ENCODE measurements at places on chromosomes 7 and 10. TPM values are rescaled to one million over a fixed set of nuclear protein-coding genes. Genes with fewer than 3 reads are reported as not detected.

GRCh38 chr10:132302421-132303310 is 5.1 kb downstream of the STK32C start:
- H3K4me3 ChIP-seq, result no peak overlapping the region
- no peak for DNase-seq
- no peak overlapping the region for H3K27ac ChIP-seq
- peaks cover 10% of the 10 kb centered on the region for H3K4me1 ChIP-seq
- no peaks in the 10 kb centered on the region for H3K36me3 ChIP-seq

The FAM107B gene
- total RNA-seq, result 103 TPM

DNA sequence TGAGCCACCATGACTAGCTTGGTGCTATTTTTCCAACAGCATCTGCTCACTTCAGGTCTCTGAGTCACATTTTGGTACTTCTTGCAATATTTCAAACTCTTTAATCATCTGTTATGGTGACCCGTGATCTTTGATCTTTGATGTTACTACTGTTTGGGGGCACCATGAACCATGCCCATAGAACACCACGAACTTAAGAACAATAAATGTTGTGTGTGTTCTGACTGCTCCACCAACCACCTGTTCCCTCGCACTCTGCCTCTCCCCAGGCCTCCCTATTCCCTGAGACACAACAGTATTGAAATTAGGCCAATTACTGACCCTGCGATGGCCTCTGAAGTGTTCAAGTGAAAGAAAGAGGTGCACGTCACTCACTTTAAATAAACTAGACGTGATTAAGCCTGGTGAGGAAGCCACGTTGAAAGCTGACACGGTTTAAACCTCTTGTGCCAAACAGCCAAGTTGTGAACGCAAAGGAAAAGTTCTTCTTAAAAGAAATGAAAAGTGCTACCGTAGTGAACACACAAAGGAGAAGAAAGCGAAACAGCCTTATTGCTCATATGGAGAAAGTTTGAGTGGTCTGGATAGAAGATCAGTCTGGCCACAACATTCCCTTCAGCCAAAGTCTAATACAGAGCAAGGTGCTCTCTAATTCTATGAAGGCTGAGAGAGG is 27.2 kb upstream of the ATP6V0A4 start:
- peaks cover 9% of the 10 kb centered on the region for H3K27me3 ChIP-seq
- DNase-seq, result no peak
- no peaks in the 10 kb centered on the region for H3K36me3 ChIP-seq

DNA sequence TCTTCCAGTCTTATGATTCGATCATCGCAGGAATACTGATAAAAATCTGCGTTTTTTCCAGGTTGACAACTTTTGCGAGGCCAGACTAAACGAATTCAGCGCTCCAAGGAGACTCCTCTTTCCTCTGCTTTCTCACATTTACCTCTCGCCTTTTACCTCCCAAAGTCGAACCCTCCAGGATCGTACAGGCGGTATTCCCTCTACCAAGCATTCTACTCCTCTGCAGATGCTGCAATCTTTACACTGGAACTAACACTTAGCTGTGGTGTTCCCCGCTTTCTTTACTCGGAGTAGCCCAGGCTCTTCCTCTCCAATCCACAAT is 449 bp downstream of the NUDT5 start:
- peak overlapping the region; percentile 99 for H3K27ac ChIP-seq
- H3K36me3 ChIP-seq, result peaks cover 43% of the 10 kb centered on the region
- peaks cover 44% of the 10 kb centered on the region for H3K4me1 ChIP-seq
- H3K27me3 ChIP-seq, result no peaks in the 10 kb centered on the region

The MAT1A gene
- total RNA-seq, result not detected

DNA sequence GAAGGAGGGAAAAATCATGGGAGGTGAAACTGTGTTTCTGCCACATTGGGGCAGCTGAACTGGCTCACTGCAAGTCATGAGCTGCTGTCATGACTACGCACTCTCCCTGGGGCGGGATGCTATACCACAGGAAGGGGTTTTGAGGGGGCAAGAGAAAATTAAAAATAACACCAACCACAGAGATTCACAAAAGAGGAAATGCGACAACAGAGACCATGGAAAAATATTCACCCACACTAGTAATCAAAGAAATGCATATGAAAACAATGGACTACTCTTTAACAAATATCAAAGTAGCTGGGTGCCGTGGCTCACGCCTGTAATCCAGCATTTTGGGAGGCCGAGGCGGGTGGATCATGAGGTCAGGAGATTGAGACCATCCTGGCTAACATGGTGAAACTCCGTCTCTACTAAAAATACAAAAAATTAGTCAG is 65.2 kb upstream of the TM9SF3 start:
- peaks cover 38% of the 10 kb centered on the region for H3K4me1 ChIP-seq
- DNase-seq, result peak; percentile 72
- peak overlapping the region; percentile 64 for H3K4me3 ChIP-seq
- H3K27me3 ChIP-seq, result no peaks in the 10 kb centered on the region
- peak overlapping the region; percentile 89 for H3K27ac ChIP-seq

- peaks cover 3% of the 10 kb centered on the region for H3K27me3 ChIP-seq
- H3K27ac ChIP-seq, result no peak overlapping the region
- H3K36me3 ChIP-seq, result no peaks in the 10 kb centered on the region
- no peak for DNase-seq
- no peak overlapping the region for H3K4me3 ChIP-seq
These were observed 44.9 kb downstream of the NPY start for GRCh38 chr7:24328894-24329293.
